CD14-positive monocyte (primary cell): ENCODE measurements at places on chromosomes 6 and 20. TPM values are rescaled to one million over a fixed set of nuclear protein-coding genes. Genes with fewer than 3 reads are reported as not detected.

DNA sequence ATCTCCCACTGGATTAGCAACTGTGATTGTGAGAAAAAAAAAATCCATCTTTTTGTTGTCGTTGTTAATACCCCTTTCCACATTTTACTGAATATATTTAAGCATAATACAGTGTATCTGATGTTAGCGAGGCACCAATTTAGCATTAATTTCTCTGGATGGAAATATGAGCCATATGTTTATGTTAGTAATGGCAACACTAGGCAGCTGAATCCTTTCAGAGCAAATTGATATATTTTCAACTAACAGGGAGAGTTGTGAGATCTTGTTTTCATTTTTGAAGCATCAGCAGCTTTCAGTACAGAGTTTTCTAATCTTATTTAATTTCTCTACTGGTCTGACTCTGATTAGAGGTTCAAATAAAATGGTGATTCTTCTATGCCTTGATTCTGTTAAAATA lies 84.8 kb upstream of the HDAC2 start:
- H3K27ac ChIP-seq, result no peak overlapping the region
- H3K36me3 ChIP-seq, result no peaks in the 10 kb centered on the region
- peaks cover 8% of the 10 kb centered on the region for H3K4me1 ChIP-seq
- no peak for DNase-seq
- no peaks in the 10 kb centered on the region for H3K27me3 ChIP-seq

The CST5 gene
- not detected for polyA plus RNA-seq

DNA sequence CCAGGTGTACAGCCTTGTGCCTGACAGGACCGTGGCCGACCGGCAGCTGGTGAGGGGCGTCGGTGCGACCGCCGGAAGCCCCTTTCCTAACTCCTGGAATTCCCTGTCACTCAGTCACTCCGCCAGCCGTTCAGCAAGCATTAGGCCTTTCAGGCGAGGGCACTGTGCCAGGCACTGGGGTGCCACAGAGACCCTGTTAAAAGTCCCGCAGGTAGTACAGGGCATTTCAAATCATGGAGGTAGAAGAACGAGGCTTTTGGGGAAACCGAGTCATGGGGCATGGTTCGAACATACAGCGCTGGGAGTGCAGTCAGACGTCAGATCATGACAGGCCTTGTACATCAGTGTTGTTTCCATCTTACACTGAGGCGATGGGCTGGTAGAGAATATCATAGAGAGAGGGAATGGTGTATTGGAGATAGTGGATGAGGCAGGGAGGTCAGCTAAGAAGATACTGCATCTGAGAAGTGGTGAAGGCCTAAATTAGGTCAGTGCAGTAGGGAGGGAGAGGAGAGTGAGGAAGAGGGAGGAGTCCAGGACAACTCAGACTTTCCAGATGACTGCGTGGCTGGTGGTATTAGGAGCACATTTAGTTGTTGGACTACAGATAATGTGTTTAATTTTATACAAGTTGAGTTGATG lies 892 bp upstream of the DXO start:
- H3K27ac ChIP-seq, result peak overlapping the region; percentile 88
- H3K4me3 ChIP-seq, result peak overlapping the region; percentile 75
- peak; percentile 12 for DNase-seq
- peaks cover 22% of the 10 kb centered on the region for H3K36me3 ChIP-seq

The AGPAT4 gene
- polyA plus RNA-seq, result 6.9 TPM

The JPH2 gene
- not detected for polyA plus RNA-seq

GRCh38 chr6:56915832-56916231 lies 39.1 kb upstream of the BEND6 start:
- H3K27ac ChIP-seq, result no peak overlapping the region
- H3K4me3 ChIP-seq, result no peak overlapping the region
- no peaks in the 10 kb centered on the region for H3K4me1 ChIP-seq
- no peaks in the 10 kb centered on the region for H3K36me3 ChIP-seq
- DNase-seq, result no peak
- H3K27me3 ChIP-seq, result no peaks in the 10 kb centered on the region

The VGLL2 gene
- polyA plus RNA-seq, result not detected

GRCh38 chr6:31441365-31442267 lies 38.2 kb downstream of the MICA start:
- no peaks in the 10 kb centered on the region for H3K4me1 ChIP-seq
- no peak overlapping the region for H3K27ac ChIP-seq
- peak; percentile 71 for DNase-seq
- no peaks in the 10 kb centered on the region for H3K36me3 ChIP-seq

The PSORS1C2 gene
- not detected for polyA plus RNA-seq

DNA sequence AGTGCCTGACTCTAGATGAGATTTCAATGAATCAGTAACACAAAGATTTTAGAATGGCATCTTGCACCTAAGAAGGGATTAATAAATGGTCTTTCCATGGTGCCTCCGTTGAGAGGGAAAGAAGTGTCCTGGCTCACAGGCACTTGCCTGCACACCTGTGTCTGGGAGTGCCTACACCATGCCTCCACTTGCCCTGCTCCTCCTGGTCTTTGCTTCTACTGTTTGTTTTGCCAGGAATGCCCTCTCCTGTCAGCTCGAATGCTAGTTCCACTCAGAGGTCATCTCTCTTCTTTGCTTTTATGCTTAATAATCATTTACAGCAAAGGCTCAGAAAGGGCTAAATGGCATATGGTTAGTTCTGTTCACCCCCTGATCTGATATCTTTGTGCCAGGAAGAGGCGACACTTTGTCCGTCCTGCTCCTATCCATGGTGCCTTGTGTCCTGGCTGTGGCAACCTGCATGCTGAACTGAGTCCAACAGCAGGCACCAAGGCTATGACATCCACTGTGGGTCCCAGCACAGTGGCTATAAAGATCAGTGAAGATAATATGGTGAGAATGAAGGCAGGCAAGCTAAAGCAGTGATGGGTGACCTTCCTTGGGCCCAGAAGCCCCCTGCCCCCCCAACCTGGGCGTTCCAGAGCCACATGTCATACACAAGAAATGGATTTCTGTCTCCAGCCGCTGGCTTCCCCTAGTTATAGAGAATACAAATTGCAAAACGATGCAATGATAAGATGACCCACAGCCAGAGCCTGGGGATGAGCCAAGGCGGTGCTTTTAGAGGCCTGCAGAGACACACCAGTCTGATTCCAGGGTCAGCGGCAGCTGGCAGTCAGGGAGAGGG lies 1.4 kb downstream of the C6orf132 start:
- peaks cover 30% of the 10 kb centered on the region for H3K27me3 ChIP-seq
- H3K4me3 ChIP-seq, result no peak overlapping the region
- DNase-seq, result no peak
- H3K4me1 ChIP-seq, result peaks cover 24% of the 10 kb centered on the region
- H3K36me3 ChIP-seq, result no peaks in the 10 kb centered on the region

DNA sequence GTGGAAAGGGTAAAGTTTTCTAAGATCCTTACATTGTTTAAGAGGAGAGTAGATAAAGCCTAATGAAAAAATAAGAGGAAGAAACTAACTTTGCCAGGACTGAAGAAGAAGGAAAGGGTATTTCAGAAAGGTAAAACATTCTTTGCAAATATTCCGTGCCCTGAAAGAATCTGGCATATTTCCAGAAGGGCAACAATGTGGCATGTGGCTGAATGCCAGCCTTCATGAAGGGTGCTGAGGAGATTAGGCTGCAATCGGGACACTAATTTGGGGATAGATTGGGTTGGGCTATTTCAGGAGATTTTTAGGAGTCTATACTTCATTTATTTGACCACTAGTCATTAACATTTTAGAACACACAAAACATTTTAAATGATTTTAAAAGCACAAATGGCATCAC lies 16.2 kb upstream of the UFL1 start:
- no peak overlapping the region for H3K27ac ChIP-seq
- H3K27me3 ChIP-seq, result no peaks in the 10 kb centered on the region
- H3K4me1 ChIP-seq, result no peaks in the 10 kb centered on the region
- no peak overlapping the region for H3K4me3 ChIP-seq
- no peaks in the 10 kb centered on the region for H3K36me3 ChIP-seq

The HTR1B gene
- not detected for polyA plus RNA-seq

DNA sequence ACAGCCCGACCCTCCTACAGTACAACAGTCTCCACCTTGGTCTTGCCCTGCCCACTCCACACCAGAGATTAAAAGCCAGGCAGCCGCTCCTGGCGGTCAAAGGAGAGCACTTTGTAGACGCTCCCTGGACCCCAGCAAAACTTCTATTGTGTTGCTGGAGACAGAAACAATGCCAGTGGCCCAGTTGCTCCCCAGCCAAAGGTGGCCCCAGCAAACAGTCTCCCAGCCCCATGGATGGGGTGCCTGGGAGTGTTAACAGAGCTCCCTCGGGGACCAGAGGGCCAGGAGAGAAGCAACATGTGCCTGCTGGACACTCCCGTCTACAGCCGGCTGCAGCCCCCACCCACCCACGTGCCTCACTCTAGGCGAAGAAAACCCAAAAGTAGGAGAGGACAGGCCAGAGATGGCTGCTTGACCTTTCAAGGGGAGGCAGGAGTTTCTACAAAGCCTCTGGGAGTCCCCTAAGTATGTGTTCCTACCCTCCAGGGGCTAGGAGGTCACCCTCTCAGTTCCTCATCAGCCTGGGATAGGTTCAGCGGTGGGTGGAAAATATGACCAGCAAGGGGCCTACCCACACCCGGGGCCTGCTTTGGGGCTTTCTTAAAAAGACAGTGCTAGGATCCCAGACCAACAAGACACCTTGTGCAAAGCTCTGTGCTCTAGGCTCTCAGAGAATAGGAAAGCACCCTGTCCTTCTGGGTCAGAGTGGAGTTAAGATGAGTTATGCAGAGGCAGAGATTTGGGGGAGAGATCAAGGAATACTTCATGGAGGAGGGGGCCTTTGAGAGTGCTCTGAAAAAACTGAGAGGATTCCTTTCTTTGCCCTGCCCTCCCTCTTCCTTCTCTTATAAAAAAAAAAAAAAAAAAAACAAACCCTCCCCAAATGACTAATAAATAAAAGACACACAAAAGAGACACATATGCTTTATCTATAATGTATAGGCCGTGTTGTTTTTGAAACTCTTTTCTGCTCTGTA lies 19.0 kb upstream of the PREX1 start:
- H3K27me3 ChIP-seq, result no peaks in the 10 kb centered on the region
- no peak overlapping the region for H3K4me3 ChIP-seq
- DNase-seq, result peak; percentile 52
- peaks cover 44% of the 10 kb centered on the region for H3K4me1 ChIP-seq
- peak overlapping the region; percentile 4 for H3K27ac ChIP-seq

DNA sequence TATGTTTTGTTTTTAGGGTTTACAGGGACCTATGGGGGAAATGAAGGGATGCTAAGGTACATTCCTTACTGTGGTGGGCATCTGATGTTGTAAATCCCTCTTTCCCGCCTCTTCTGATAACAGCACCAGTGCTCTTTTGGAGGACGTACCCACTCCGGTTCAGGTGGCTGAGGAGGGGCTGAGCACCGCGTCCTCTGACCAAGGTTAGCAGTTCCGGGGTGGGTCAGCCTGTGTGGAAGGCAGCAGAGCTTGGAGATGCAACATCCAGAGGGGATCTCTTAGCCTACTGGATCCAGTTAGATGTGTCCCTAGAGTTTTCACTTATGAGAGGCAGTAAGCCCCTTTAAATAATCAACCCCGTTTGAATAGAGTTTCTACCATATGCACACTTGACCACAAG lies 135.3 kb upstream of the KCNG1 start:
- no peak for DNase-seq
- no peaks in the 10 kb centered on the region for H3K4me1 ChIP-seq
- H3K36me3 ChIP-seq, result no peaks in the 10 kb centered on the region

- no peaks in the 10 kb centered on the region for H3K4me1 ChIP-seq
- no peak overlapping the region for H3K4me3 ChIP-seq
- no peak for DNase-seq
- H3K27me3 ChIP-seq, result no peaks in the 10 kb centered on the region
- no peaks in the 10 kb centered on the region for H3K36me3 ChIP-seq
- no peak overlapping the region for H3K27ac ChIP-seq
These were observed 255.7 kb downstream of the CDH4 start for GRCh38 chr20:61507778-61508177.

- H3K4me3 ChIP-seq, result no peak overlapping the region
- DNase-seq, result no peak
- no peaks in the 10 kb centered on the region for H3K4me1 ChIP-seq
- no peak overlapping the region for H3K27ac ChIP-seq
- no peaks in the 10 kb centered on the region for H3K36me3 ChIP-seq
- H3K27me3 ChIP-seq, result no peaks in the 10 kb centered on the region
These were observed 316.2 kb downstream of the DHX35 start for GRCh38 chr20:39278230-39278788.

The CPXM1 gene
- polyA plus RNA-seq, result 0.05 TPM in 1 of 2 replicates, not detected in the other

DNA sequence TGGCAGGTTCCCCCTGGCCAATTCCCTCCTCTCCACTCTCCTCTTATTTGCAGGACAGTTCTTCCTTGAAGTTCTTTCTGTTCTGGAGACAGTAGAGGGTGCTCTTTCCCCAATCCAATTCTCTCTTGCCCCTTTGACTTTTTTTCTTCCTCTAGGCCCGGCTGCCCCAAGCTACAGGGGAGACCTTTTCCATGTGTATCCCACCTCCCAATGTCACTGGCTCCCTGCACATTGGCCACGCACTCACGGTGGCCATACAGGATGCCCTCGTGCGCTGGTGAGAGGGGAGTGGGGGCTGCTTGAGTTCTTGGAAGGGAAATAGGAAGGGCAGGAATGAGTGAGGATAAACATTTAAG lies 1.5 kb downstream of the VARS2 start:
- peak; percentile 7 for DNase-seq
- H3K27me3 ChIP-seq, result no peaks in the 10 kb centered on the region
- H3K4me1 ChIP-seq, result peaks cover 15% of the 10 kb centered on the region
- no peak overlapping the region for H3K27ac ChIP-seq
- peaks cover 43% of the 10 kb centered on the region for H3K36me3 ChIP-seq

DNA sequence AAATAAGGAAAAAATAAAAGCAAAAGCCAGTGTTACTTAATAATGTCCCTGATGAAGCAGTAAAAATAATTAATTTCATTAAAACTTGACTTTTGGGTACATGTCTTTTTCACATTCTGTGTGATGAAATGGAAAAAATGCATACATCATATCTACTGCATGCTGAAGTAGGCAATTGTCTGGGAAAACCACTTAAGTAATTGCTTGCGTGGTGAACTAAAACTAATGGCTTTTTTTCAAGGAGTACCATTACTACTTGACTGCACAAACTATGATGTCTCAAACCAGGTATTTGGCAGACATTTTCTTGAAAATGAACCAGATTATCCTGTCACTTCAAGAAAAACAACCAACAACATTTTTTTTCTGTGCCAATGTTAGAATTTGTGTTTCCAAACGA lies 91.3 kb upstream of the AKIRIN2 start:
- no peak overlapping the region for H3K27ac ChIP-seq
- peaks cover 54% of the 10 kb centered on the region for H3K4me1 ChIP-seq
- H3K27me3 ChIP-seq, result no peaks in the 10 kb centered on the region
- H3K4me3 ChIP-seq, result no peak overlapping the region

DNA sequence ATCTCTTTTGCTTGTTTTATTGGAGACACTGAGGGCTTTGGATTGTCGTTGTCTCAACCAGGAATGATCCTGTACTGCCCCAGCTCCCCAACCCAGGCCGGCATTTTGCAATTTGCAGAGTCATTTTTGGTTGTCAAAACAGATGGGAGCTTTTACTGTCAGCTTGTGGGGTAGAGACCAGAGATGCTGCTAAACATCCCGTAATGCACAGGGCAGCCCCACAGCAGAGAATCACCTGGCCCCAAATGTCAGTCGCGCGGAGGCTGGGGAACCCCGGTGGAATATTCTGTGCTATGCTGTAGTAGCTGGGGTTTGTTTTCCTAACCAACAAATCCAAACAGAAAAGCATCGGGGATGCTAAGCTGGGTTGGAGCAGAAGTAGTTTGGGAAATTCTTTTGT lies 99.7 kb downstream of the TSHZ2 start:
- no peak overlapping the region for H3K27ac ChIP-seq
- DNase-seq, result no peak
- no peak overlapping the region for H3K4me3 ChIP-seq
- no peaks in the 10 kb centered on the region for H3K4me1 ChIP-seq
- H3K27me3 ChIP-seq, result peaks cover 3% of the 10 kb centered on the region

- DNase-seq, result no peak
- no peak overlapping the region for H3K27ac ChIP-seq
- no peaks in the 10 kb centered on the region for H3K27me3 ChIP-seq
- no peaks in the 10 kb centered on the region for H3K4me1 ChIP-seq
These were observed 5.8 kb downstream of the DEFB123 start for GRCh38 chr20:31446084-31446819.
